ENCODE measurements at places on chromosomes 3 and 15.

DNA sequence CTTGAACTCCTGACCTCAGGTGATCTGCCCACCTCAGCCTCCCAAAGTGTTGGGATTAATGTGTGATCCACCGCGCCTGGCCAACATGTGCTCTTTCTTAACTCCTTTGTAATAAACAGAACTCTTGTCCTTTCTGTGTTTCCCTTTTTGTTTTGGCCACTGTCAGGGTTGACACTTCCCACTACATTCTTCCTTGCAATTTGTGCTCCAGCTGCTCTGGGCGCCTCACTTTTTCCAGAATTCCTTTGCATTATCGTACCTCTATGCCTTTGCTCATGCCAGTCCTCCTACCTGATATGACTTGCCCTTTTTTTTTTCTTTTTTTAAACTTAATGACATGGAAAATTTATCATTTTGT lies 38.8 kb upstream of the SMAD3 start:
- DNase-seq: no peak

GRCh38 chr3:47019201-47019600 lies 39.7 kb downstream of the NBEAL2 start:
- DNase-seq: no peak

- no peak for DNase-seq
Measured at GRCh38 chr3:42012383-42012934, 50.6 kb upstream of the ULK4 start.

DNA sequence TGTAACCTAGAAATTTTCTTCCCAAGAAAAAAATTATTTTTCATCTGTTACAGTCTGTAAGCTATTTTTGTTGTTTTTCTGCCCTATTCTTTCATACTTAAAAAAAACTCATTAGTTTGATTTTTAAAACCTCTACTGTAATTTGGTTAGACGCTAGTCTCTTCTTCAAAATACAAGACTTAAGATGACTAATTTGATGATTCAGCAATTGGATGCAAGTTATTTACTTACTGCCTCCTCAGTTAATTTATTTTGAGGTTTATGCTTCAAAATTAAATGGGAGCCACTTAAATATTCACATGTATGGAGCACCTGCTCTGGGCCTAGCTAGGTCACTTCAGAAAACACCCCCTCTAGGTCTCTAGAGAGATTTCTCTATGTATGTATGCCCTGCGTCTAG lies 132.4 kb downstream of the IQCH start:
- no peak for DNase-seq

GRCh38 chr15:85496551-85497171 lies 116.3 kb downstream of the AKAP13 start:
- no peak for DNase-seq

- DNase-seq: no peak
Measured at GRCh38 chr3:126644615-126645014, 10.3 kb downstream of the TXNRD3 start.

GRCh38 chr3:42214064-42214463 lies 51.9 kb downstream of the CCK start:
- no peak for DNase-seq

GRCh38 chr3:25901796-25902195 lies 111.9 kb downstream of the OXSM start:
- DNase-seq: no peak

DNA sequence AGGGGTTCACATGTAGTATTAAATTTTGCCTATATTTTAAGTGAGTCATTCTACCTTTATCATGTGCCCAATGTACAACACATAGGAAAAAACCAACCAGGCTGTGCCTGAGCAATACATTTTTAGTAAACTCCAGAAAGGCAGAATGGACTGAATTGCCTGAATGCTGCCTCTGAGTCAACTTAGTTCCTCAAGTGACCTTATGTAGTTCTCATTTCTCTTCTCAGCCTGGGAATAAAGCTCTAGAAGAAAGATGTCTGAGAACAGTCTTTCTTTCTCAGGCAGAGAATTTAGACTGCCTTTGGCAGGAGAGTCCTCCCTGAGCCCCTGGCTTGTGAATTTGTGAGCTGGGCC lies 13.0 kb downstream of the ST3GAL6 start:
- DNase-seq: no peak

DNA sequence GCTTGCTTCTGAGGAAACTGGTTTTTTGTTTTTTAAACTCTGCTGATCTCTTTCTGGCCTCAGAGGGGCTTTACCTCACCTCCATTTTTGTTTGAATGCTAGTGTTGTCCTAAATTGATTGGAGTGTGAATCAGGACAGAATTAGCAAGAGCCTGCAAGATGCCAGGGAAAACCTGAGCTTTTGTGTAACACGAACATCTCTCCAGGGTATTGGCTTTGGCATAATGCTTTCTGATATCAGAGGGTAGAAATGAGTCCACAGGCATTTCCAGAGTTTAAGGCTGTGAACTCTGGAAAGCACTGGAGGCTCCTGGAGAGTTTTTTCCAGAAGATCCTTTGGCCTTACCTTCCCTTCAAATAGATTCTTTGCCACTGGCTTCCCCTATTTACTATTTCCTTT lies 87.1 kb downstream of the WDR76 start:
- no peak for DNase-seq
